ENCODE measurements at places on chromosomes 11 and 22.

DNA sequence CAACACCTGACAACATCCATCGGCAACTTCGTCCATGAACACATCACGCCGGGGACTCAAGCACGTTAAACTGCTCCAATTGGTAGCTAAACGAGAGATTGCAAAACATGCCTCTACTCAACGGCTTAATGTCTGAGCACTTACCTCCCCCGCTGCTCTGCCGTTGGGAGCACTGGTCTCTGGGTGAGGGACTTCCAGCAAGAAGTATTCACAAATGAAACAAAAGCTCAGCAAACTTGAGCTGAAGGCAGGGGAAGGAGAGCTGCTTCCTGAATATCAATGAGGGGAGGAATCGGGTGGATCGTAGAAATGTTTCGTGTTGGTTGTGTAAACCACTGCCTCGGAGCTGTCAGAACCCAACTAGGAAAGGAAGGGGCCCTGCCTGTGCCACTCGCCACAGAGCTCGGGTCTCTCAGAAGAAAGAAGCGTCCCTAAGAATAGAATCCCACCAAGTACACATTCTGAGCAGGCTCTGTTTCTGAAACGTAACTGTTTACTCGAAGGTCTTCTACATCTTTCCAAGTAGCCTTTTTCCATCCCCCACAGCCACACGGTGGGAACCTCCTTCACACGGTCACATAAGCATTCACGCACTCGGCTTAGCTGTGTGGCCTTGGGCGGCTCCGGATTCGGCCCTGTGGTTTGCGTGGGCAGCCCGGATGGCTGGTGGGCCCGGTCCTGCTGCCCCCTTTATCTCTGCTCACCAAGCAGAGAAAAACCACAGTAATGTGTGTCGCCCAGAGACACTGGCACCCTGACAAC, at the start of gene MLC1:
TSS of gene MLC1 (minus strand) at position 216 of the 762 bp plus-strand sequence. CDS start 524 bp downstream, outside the sequence.
- peak; percentile 56 for DNase-seq

GRCh38 chr11:118790357-118791110, 430 bp downstream of the DDX6 start:
- DNase-seq: peak; percentile 68

DNA sequence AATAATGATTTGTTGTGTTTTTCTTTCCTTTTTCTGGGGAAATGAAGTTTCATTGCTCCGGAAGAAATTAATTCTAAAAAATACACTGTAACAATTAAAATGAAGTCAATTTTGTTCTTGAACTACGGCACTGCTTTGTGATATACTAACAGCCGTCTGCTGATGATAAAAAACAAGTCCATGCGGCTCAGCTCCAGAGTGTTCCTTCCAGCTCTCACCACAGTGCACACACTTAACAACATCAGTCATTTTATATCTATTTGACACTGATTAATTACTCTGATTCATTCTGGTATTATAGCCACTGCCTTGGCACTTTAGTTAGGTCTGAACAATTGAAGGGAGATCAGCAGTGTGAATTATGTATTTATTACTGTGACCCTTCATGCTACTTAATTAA, 97.4 kb upstream of the SLC6A5 start:
- no peak for DNase-seq

DNA sequence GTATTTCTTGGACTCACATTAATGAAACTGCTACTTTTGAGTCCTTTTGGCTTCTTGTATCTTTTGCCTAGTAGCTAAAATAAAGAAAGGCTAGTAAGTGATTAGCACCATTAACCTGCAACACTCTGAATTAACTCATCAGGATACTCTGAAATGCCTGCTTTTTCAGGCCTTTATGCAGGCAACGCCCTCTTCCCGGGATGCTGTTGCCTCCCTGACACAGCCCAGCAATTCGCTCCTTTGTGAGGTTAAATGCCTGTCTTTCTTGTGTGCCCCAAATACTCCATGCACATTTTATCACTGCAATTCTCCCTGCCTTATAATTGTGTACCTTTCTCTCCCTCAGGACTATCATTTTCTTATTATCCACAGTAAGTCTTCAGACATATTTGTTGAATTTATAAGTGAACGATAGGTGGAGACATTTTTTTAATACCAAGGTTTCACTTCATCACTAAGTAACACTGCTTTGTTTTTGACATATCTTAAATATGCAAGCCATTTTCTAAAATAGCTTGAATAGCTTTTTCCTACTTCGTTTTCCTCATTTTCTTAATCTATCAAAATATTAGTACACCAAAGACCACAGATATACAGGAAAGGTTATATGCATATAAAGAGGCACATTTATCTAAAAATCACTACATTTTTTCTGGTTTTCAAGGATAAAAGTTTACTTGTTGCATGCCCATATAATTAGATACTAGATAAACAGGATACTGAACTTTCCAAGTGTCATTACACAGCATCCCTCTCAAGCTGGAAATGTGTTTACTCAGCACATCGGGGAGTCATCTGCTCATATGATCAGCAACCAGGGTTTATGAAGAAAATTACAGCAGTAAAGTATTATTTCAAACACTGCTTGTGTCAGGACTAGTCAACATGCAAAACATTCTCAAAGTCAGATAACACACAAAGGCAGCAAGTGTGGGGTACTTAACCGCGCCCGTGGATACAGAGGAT, 48.5 kb upstream of the DDI1 start:
- no peak for DNase-seq

- DNase-seq: no peak
Measured at GRCh38 chr22:23512348-23512705, 67.8 kb downstream of the IGLL1 start.

DNA sequence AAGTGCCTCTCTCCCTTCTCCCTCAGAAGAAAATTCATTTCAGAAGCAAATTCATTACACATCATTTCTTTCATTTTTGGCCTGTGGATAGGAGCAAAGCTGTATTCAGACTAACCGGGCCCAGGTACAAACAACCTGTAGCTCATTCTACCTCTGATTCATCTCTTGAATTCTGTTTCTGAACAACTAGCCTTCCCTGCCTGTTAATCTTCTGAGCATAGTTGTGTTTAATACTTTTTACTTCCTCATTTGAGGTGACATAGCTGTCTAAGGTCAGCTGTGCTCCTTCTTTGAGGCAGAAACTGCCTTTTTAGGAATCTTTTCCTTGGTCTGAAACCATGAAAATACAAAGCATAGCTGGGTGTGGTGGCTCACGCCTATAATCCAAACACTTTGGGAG, 12.6 kb upstream of the IL18BP start:
- DNase-seq: no peak

- DNase-seq: no peak
Measured at GRCh38 chr11:123211149-123211852, 16.3 kb upstream of the CLMP start.

DNA sequence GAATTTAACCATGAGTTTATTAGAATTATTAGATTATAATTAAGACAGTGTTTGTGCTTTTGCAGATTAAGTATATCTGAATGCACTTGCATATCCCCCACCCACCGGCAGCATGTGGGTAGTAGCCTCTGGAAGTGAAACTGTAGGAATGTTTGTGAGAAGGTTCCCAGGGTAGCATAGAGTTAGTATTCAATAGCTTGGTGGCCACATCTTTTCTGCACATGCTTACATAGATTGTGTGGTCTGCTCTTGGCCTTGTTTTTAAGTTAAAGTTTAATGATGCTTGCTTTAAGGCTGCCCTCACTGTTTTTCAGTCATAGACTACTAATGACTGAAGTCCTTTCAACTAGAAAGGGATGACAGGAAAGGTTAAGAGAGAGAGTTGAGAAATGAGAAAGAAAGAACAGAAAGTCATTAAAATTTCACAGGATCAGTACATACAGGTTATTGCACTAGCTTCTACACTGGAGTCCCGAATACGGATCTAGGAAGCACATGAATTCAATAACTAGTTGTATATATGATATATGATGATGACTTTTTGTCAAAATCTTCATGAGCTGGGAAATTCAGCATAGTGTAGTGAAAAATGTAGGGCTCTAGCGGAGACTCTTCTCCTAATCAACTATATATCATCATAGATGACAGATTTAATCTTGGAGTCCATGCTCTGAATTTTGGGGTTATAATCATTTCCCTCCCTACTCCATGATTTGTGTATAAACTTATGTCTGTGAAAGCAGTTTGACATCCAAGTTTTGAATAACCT, 137.1 kb downstream of the ARHGAP42 start:
- no peak for DNase-seq

GRCh38 chr11:70402016-70402415, 3.7 kb downstream of the CTTN start:
- DNase-seq: no peak

GRCh38 chr11:11422411-11423128, 69.5 kb upstream of the CSNK2A3 start:
- DNase-seq: no peak

GRCh38 chr22:49150801-49151221, 676.9 kb downstream of the BRD1 start:
- no peak for DNase-seq

DNA sequence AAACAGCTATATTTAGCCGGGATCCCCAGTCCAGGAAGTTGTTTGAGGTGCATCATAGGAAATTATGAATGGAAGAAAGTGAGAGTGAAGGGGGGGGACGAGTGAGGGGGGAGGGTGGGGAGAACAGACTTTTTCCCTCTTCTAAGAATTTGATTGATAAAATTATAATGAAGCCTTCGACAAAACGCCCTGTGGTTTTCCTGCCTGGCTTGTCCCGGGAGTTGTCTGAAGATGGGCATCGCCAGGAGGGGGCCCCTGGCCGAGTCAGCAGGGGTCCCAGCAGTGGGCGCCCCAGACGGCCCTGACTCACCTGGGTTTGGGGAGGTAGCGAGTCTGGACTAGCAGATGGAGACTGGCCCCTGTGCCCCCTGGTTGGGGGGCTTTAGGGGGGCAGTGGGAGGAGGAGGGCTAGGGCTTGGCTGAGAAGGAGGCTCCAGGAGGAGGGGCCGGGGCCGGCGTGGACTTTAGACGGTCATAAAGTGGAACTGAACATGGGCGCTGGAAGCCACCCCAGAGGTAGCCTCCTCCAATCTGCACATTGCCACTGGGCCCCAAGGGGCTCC, 336 bp upstream of the LIF start:
- DNase-seq: peak; percentile 45

GRCh38 chr11:61963016-61963281, 4.5 kb downstream of the FTH1 start:
- DNase-seq: no peak

Data from stimulated activated naive CD8-positive, alpha-beta T cell treated with anti-CD3 and anti-CD28 coated beads, Interleukin-15, Interleukin-2, amounts not matched to agents 100 U/mL and 50 U/mL, for 24 hours (primary cell).